Immature natural killer cell (primary cell): ENCODE measurements at places on chromosomes 5 and 9. TPM values are rescaled to one million over a fixed set of nuclear protein-coding genes. Genes with fewer than 3 reads are reported as not detected.

DNA sequence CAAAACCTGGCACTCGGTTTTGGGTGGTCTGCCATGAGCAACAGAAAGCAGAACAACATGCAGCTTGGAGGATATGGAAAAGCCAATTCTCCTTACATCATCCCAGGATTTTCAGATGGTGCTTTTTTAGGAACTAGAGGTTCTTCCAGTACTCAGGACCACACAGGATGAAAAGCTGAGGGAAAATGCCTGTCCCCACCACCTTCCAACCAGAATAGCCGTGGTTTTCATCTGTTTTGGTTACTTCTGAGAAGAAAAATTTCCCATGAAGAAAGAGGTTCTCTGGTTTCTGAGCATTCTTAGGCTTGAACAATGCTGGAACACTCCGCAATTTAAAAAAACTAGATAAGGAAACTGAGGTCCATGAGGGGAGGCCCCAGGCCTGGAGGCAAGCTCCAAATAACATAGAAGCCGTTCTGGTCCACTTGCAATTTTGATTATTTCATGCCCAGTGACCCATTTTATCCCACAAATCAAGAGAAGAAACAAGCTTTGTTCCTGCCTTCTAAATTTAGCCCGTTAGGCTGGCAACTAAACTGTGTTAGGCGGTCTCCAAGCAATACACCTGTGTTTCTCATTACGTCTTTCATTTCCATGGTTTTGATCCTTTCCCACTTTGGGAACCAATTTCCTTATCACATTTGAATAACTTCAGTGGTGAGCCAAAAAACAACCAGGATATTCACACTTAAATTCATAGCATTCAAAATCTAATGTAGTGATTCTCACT, 79.2 kb upstream of the SPIN1 start:
- no peak overlapping the region for H3K4me3 ChIP-seq
- no peak for DNase-seq
- H3K36me3 ChIP-seq = no peaks in the 10 kb centered on the region

GRCh38 chr9:14438232-14439021, 124.5 kb upstream of the NFIB start:
- no peak for DNase-seq
- H3K27ac ChIP-seq = no peak overlapping the region
- H3K36me3 ChIP-seq = no peaks in the 10 kb centered on the region
- no peaks in the 10 kb centered on the region for H3K4me1 ChIP-seq

DNA sequence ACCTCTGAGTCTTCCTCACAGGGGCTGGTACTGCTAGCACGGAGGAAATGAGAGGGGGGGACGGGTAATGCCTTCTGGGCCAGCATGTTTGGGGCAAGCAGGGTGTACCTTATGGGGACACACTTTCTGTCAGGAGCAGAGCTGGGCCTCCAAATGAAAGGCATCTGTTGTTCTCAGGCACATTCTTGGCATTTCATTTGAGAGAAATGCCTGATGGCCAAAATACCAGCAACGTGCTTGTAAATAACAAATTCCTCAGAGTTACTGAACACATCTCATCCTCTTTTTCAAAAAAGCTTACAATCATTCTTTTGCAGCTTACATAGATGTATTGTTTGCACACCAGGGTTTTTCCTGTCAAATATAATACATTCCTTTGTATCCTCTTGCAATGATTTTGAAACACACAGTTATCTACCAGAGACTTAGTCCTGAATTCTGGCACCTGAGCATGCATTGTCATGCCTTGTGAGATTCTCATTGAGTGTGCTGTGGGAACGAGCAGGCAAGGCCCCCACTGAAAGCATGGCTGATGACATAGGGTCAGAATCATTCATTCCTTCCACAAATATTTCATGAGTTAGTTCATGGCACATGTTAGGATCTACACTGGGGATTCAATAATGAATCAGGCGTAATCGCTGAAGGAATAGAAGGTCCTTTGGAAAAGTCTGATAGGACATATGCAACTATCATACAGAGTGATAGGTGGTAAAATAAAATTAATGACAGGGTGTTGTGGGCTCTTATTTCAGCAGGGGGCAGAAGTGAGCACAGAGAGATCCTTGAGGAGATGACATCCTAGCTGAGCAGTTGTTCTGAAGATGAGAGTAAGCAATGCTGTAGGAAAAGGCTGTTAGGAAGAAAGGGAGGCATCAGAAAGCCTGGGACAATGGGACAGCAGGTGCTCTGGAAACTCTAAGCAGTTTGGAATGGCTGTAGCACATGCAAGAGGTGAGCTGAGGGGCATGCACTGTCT, 260.9 kb upstream of the TUT7 start:
- H3K36me3 ChIP-seq = no peaks in the 10 kb centered on the region
- no peak overlapping the region for H3K4me3 ChIP-seq
- DNase-seq = no peak
- no peaks in the 10 kb centered on the region for H3K4me1 ChIP-seq
- peaks cover 1% of the 10 kb centered on the region for H3K27me3 ChIP-seq
- H3K27ac ChIP-seq = no peak overlapping the region

CCDC180 gene
- polyA plus RNA-seq = not detected

DNA sequence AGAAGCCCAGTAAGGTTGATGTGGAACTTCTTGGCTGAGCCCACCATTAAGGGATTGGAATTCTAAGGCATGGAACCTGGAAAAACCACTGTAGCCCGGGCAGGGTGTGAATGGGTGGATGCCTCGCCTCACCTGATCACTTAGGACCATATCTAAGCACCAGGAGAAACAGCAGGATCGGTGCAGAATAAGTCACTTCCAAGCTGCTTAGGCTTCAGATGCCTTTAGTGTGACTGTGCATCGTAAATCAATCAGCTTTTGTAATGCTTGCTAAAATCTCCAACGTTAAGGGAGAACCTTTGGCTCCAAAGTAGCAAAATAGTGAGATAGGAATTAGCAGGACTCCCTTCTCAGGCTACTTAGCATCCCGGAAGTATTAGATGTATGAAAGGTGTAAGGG, 103.9 kb upstream of the MEGF10 start:
- no peaks in the 10 kb centered on the region for H3K4me1 ChIP-seq
- H3K27me3 ChIP-seq = no peaks in the 10 kb centered on the region
- H3K27ac ChIP-seq = no peak overlapping the region
- H3K36me3 ChIP-seq = no peaks in the 10 kb centered on the region
- DNase-seq = no peak
